Neuronal stem cell (in vitro differentiated cells): ENCODE measurements at places on chromosomes 2 and 18.

GRCh38 chr2:175251425-175252041 lies 70.0 kb upstream of the ATP5MC3 start:
- H3K4me1 ChIP-seq: no peaks in the 10 kb centered on the region
- H3K27ac ChIP-seq: no peak overlapping the region
- H3K27me3 ChIP-seq: peaks cover 8% of the 10 kb centered on the region
- H3K36me3 ChIP-seq: no peaks in the 10 kb centered on the region
- no peak overlapping the region for H3K4me3 ChIP-seq
- DNase-seq: peak; percentile 17

DNA sequence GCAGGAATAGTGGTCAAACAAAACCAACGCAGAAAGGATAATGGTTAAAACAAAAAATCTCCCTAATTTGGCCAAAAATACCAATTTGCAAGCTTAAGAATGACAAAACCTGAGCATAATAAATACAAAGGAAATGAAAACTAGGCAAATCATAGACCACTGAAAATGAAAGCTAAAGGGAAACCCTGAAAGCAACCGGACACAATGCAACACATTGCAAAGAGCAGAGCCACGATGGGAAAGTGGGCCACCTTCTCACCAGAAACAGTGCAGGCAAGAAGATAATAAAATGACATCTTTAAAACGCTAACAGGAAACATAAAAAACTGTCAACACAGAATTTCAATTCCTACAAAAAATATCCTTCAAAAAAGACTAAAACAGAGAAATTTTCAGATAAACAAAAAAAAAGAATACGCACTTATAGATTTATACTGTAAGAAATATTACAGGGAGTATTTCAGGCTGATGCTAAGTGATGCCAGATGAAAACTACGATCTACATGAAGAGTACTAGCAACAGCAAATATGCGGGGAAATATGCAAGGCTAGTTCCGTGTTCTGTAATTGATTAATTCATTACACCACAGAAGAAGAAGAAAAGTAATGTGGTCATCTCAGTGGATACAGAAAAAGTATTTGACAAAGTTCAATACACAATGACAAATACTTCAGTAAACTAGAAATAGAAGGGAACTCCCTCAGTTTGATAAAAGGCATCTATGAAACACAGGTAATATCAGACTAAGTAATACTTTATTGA lies 239.5 kb downstream of the L3MBTL4 start:
- no peak overlapping the region for H3K4me3 ChIP-seq
- no peaks in the 10 kb centered on the region for H3K36me3 ChIP-seq
- DNase-seq: no peak
- H3K27ac ChIP-seq: no peak overlapping the region
- no peaks in the 10 kb centered on the region for H3K27me3 ChIP-seq
- H3K4me1 ChIP-seq: no peaks in the 10 kb centered on the region

DNA sequence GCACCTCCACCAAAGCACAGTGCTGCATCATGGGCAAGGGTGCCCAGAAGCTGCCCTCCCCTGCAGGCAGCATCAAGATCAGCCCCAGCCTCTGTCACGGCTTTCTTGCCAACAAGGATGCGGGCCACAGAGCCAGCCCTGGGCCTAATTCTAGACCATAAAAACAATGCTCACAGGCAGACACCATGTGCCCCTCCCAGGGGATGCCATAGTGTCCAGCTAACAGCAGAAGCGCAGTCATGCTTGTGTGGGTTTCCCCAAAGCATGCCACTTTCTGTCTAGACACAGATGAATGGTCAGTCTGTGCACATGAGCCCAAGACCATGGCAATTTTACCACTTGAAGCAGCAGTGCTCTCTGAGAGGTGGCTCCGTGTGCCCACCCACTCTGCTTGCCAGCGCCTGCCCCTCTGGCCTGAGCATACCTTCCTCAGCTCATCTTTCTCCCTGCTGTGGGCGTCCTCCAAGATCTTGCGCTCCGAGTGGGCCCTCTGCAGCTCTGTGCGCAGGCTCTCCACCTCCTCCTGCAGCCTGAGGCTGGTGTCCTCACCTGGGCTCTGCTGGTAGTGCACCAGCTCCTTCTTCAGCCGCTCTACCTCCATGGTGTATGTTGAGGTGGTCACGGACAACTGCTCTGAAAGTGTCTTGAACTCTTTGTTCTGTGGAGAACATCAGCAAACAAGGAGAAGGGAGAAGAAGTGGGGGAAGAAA lies 81.3 kb upstream of the ACAA2 start:
- no peaks in the 10 kb centered on the region for H3K27me3 ChIP-seq
- DNase-seq: no peak
- no peaks in the 10 kb centered on the region for H3K36me3 ChIP-seq

DNA sequence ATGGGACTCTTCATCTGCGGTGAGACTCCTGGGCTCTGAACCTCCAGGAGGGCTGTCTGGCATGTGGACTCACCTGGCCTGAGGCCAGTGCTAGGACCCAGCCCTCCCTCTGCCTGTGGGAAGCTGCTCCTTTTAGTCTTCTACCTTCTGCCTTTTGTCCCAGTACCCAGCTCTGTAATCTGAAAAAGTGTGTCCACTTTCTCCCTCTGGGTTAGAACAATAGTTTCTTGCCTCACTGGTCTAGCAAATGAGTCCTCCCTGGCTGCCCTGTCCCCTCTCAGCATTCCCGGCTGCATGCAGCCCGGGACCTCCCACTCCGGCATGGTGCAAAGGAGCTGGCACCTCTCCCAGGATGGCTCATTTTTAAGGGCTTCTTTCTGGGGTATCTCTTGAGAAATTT lies 25.9 kb downstream of the GKN2 start:
- H3K27ac ChIP-seq: no peak overlapping the region
- H3K36me3 ChIP-seq: no peaks in the 10 kb centered on the region
- no peaks in the 10 kb centered on the region for H3K4me1 ChIP-seq
- H3K27me3 ChIP-seq: no peaks in the 10 kb centered on the region
- no peak overlapping the region for H3K4me3 ChIP-seq

DNA sequence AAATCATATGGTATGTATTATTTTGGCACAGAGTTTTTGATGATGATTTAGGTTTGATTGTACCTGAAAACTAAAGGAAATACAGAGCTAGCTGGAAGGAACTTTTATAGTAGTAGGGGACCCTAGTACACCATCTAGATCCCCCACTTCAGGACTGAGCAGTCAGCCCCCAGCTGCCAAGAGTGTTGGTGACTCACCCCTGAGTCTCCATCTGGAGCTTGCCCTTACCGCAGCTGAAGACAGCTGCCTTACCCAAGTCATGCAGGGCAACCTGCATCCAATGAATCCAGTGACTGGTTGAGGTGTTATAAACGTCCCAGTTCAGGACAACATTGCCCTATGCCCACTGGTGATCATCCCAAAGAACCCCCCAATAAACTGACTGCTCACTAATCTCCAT lies 15.3 kb downstream of the PMS1 start:
- H3K36me3 ChIP-seq: peaks cover 100% of the 10 kb centered on the region
- H3K4me1 ChIP-seq: no peaks in the 10 kb centered on the region

DNA sequence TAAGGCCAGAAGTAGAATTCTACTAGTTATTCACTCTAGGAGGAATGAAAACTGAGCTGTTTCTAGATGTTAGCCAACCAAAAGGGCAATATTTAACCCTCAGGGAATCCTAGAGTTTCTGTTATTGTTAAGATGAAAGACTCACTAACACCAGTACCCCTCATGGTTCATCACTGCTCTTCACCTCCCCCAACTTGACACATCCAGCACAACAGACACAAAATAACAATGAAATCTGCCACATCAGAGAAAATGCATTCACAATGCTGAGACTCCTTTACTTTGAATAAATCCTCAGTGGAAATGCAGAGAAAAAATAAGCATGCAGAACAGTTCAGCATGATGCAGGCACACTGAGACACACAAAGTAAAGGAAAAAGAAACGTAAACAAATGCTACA lies 111.3 kb downstream of the RIF1 start:
- no peak for DNase-seq
- H3K36me3 ChIP-seq: no peaks in the 10 kb centered on the region
- no peak overlapping the region for H3K27ac ChIP-seq
- H3K4me3 ChIP-seq: no peak overlapping the region
- H3K4me1 ChIP-seq: peaks cover 7% of the 10 kb centered on the region
- H3K27me3 ChIP-seq: no peaks in the 10 kb centered on the region

- no peak for DNase-seq
- no peak overlapping the region for H3K27ac ChIP-seq
- no peaks in the 10 kb centered on the region for H3K27me3 ChIP-seq
These were observed 126.0 kb downstream of the ZNF532 start for GRCh38 chr18:58990720-58991119.

DNA sequence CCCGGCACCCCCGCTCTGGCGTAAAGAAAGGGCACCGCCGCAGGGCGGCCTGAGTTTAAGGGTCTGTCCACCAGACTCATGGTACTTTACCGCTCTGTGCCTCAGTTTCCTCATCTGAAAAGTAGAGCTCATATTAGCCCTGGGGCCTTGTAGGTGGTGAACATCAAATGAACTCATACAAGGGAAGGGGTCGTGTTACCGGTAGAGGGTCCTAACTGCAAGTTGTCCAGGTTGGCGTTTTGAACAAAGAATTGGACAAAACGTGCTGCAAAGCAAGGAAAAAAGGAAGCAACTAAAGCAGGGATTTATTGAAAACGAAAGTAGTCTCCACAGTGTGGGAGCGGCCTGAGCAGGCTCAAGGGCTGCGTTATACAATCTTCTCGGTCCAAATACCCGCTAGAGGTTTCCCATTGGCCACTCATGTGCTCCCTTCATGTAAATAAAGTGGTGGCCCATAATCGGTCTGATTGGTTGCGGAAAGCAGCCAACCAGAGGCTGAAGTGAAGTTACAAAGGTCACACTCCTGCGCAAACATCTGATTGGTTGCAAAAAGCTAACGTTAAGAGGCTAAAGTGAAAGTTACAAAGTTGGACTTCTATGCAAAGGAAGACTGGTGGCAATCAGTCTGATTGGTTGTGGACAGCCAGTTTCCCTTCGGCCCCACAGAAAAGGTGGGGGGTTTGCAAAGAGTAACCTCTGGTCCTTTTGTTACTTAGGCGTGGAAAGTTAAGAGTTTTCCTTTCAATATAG lies 80.7 kb upstream of the LDLRAD4 start:
- H3K36me3 ChIP-seq: no peaks in the 10 kb centered on the region
- no peaks in the 10 kb centered on the region for H3K27me3 ChIP-seq
- no peak overlapping the region for H3K4me3 ChIP-seq
- H3K4me1 ChIP-seq: peaks cover 3% of the 10 kb centered on the region

GRCh38 chr2:233288663-233289062 lies 19.0 kb upstream of the SAG start:
- no peak overlapping the region for H3K27ac ChIP-seq
- no peak for DNase-seq
- no peaks in the 10 kb centered on the region for H3K27me3 ChIP-seq
- peaks cover 2% of the 10 kb centered on the region for H3K4me1 ChIP-seq

- H3K4me1 ChIP-seq: no peaks in the 10 kb centered on the region
- no peak overlapping the region for H3K27ac ChIP-seq
- no peaks in the 10 kb centered on the region for H3K36me3 ChIP-seq
- H3K27me3 ChIP-seq: no peaks in the 10 kb centered on the region
- no peak for DNase-seq
These were observed 48.3 kb upstream of the CAVIN2 start for GRCh38 chr2:191895195-191895594.

GRCh38 chr2:43340945-43341356 lies 114.5 kb upstream of the ZFP36L2 start:
- H3K4me1 ChIP-seq: peaks cover 16% of the 10 kb centered on the region
- no peak for DNase-seq
- no peak overlapping the region for H3K27ac ChIP-seq

DNA sequence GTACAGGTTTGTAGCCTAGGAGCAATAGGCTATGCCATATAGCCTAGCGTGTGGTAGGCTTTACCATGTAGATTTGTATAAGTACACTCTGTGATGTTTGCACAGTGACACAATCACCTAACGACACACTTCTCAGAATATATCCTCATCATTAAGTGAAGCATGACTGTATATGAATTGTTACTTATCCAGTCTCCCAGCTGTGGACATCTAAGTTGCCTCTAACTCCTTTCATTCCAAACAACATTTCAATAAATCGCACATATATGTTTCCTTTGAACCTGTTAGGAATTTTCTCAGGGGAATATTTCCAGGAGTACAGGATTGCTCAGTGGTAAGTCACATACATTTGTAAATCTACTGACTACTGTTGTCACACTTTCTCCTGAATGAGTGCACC lies 90.0 kb downstream of the ARHGAP15 start:
- H3K27ac ChIP-seq: no peak overlapping the region
- H3K36me3 ChIP-seq: no peaks in the 10 kb centered on the region

DNA sequence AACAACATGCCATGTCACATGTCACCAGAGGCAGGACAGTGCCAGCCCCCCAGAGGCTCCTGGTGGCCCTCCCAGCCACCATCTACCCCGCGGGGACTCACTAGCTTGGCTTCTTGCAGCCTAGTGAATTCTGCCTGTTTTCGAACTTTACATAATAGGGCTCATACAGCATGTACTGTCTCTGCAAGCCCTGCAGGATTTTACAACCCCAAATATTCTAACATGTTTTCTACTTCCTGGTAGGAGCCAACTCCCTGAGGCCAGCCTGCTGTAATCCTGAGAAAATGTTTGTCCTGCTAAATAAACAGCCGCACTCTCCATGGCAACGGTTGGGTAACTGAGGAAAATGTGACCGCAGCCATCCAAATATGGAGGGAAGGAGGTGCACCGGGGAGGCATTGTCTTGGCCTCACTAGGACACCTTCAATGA lies 2.7 kb downstream of the PER2 start:
- no peak overlapping the region for H3K4me3 ChIP-seq
- peaks cover 33% of the 10 kb centered on the region for H3K4me1 ChIP-seq
- H3K27ac ChIP-seq: peak overlapping the region; percentile 49
- no peaks in the 10 kb centered on the region for H3K27me3 ChIP-seq

- no peak overlapping the region for H3K27ac ChIP-seq
- H3K4me1 ChIP-seq: no peaks in the 10 kb centered on the region
- DNase-seq: no peak
- H3K27me3 ChIP-seq: no peaks in the 10 kb centered on the region
- no peaks in the 10 kb centered on the region for H3K36me3 ChIP-seq
- H3K4me3 ChIP-seq: no peak overlapping the region
These were observed 90.3 kb downstream of the C1QL2 start for GRCh38 chr2:119068154-119068725.

- no peak for DNase-seq
- H3K4me3 ChIP-seq: no peak overlapping the region
- peaks cover 8% of the 10 kb centered on the region for H3K4me1 ChIP-seq
These were observed 12.9 kb upstream of the IKZF2 start for GRCh38 chr2:213164263-213164662.

- peaks cover 11% of the 10 kb centered on the region for H3K27me3 ChIP-seq
- no peak overlapping the region for H3K27ac ChIP-seq
- no peak for DNase-seq
- no peaks in the 10 kb centered on the region for H3K4me1 ChIP-seq
- peak overlapping the region; percentile 33 for H3K4me3 ChIP-seq
These were observed 112.5 kb downstream of the TFCP2L1 start for GRCh38 chr2:121172456-121172855.

DNA sequence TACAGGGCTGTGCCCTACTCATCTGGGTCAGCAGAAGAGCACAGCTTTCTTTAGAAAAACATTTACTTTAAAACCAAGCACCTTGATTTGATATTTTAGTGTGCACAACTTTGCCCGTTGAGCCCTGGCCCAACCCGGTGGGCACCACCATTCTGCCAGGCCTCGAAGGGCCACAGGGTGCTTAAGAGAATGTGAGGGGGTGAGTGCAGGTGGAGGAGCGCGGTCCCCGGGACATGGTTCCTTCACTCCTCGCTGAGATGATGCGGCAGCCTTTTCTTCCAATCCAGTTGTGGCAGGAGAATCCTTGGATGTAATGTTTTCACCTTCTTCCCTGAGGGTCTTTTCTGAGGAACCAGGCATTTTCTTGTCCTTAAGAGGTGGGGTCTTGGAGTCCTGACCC lies 119.0 kb downstream of the RPIA start:
- no peak overlapping the region for H3K27ac ChIP-seq
- no peak for DNase-seq
- H3K36me3 ChIP-seq: no peaks in the 10 kb centered on the region
- no peaks in the 10 kb centered on the region for H3K4me1 ChIP-seq
- H3K27me3 ChIP-seq: no peaks in the 10 kb centered on the region
- no peak overlapping the region for H3K4me3 ChIP-seq
